Suppressor macrophage treated with lipopolysaccharide for 4 hours (primary cell): ENCODE measurements at places on chromosomes 2 and 18.

DNA sequence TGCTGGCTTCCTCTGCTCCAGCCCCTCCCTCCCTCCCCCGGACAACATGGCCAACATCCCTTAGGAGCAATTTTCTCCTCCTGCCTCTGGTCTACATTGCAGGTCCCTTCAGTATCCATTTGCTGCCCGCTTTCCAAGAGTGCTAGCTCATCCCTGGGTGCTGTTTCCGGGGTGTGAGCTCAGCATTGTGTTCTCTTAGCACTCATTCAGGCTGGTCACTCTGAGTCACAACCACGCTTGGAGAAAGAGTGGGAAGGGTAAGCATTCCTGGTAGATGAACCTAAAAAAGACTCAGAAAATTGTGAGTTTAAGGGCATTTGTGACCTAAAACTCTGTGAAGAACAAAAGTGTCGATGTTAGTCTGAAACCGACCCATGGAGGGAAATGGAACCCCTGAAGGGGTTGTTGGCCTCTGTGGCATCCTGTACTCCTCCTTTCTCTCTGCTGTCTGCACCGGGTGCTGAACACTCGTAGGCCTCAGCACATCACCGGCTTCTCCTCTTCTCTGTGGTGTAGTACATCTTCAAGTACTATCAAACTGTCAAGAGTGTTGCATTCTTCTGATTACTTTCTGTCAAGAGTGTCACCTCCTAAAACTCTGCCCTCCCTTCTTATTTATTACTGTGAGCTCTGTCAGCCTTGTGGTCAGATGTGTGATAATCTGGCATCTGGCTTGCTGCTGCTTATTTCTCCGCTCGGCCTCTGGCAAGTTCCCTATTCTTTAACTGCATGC is 73.0 kb downstream of the CTNNA2 start:
- no peak for DNase-seq

DNA sequence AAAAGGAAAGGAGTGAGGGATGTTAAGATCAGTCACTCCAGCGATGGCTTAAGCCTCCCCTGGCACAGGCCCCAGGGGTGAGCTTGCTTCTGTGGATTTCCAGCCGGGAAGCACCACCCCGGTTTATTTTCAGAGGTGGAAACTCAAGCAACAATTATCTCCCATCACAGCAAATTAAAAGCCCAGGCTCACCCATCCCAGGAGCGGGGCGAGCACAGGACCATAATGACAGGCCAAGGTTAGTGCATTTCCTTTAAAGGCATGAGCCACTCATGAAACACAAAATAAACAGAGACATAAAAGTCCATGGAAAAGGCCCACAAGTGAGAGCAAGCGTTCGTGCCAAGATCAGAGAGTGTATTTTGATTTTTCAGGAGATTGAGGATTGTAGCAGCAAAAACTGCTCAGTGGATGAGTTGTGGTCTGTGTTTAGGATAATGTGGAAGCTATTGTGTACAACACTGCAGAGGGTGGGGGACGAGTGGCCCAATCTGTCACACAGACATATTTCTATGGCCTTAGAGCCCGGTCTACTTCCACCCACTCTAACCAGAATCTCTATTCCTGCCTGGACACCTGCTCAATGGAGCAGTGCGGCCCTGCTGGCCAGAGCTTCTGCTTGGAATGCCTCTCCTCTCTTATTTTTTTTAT is 111.4 kb upstream of the CDC42EP3 start:
- DNase-seq = no peak

GRCh38 chr18:47731276-47731675 is 199.2 kb downstream of the SMAD2 start:
- DNase-seq = no peak

- no peak for DNase-seq
Measured at GRCh38 chr2:136932700-136933099, 167.4 kb downstream of the THSD7B start.

DNA sequence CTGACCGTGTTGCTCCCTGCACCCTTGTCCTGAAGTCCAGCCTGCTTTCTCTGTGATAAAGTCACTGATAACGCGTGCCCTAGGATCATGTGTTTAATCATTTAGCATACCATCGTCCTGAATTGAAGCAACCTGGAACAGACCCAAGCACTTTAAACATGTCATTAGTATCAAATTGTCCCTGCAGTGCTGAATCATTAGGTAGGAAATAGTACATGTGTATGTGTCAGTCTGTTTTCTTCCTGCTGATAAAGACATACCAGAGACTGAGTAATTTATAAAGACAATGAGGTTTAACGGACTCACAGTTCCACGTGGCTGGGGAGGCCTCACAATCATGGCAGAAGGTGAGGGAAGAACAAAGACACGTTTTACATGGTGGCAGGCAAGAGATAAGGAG is 2.8 kb downstream of the ASB18 start:
- no peak for DNase-seq

GRCh38 chr2:181772334-181772733 is 92.0 kb upstream of the NEUROD1 start:
- DNase-seq = no peak

GRCh38 chr18:22932885-22933205 is 283 bp upstream of the RBBP8 start:
- peak; percentile 17 for DNase-seq

GRCh38 chr2:60259781-60260180 is 293.7 kb downstream of the BCL11A start:
- DNase-seq = no peak

DNA sequence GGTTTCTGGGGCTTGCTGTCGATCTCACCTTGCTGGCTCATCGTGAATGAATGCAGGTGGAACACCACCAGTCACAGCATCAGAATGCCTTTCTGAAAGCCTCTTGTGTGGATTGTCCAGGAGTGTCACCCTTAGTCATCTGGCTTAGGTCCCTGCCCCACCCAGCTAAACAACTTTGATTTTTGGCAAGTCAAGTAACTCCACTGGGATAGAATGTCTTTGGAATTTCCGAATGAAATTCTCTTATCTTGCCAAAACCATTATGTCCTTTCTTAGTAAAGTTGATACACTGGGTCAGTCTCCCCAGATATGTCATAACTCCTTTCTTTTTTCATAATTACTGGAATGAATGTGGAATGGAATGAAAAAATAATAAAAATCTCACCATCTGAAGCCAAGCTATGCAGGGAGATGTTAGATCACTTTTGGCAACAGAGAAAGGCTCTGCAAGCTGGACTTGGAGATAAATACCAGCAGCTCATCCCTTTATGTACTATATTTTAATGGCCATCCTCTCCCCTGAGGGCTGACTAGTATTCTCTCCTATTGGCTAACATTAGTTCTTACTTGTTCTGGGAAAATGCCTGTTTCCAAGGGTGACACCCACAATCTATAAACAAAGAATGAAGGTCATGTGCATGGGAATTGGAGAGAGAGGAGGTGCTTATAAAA is 35.4 kb downstream of the INSIG2 start:
- DNase-seq = peak; percentile 56

DNA sequence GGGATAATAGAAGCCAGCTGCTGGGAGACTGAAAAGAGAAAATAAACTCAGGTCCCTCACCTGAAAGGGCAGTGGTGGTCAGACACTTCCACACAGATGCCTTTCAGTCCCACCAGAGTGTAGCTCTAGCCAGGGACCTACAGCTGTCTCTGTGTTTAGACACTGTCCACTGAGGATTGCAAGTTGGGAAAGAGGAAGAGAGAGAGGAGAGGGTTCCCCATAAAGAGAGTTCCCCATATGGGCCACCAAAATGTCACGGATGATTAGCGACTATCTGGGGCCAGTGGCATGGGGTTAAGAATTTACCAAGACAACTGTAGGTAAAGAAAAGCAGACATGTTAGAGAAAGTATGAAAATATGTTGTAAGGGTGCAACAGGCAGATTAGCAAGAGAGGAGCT is 36.7 kb upstream of the SKA1 start:
- no peak for DNase-seq

DNA sequence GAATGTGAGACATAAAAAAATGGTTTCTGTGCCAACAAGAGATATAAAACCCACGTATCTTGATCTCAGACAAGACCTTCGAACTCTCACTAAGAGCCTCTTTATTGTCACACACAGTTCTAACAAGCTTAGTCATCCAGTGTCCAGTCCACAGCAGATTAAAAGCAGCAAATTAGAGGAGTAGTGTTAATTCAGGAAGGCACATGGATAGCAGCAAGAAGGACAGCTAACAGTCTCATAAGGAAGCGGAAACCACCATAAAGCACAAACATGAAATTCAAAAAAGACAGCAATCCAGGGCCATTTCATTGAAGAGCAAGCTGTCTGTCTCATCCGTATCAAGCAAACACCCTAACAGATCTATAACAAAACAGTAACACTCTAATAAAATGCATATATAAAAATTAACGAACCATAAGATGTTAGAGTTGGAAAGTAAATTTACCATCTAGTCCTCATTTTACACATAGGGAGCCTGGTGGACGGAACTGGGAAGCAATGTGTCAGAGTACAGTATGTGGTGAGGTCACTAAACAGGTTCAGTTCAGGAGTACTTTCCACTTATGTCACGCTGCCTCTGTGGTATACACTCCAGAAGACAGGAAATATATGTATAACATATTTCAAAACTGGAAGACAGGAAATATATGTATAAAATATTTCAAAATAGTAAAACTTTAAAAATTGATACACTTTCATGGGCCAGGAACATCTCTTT is 18.3 kb downstream of the AAK1 start:
- peak; percentile 55 for DNase-seq

- DNase-seq = no peak
Measured at GRCh38 chr18:74376523-74376922, 60.9 kb downstream of the C18orf63 start.

- DNase-seq = no peak
Measured at GRCh38 chr2:233165543-233165894, 86.0 kb upstream of the ATG16L1 start.

GRCh38 chr2:37585982-37586621 is 85.3 kb downstream of the CDC42EP3 start:
- peak; percentile 84 for DNase-seq

DNA sequence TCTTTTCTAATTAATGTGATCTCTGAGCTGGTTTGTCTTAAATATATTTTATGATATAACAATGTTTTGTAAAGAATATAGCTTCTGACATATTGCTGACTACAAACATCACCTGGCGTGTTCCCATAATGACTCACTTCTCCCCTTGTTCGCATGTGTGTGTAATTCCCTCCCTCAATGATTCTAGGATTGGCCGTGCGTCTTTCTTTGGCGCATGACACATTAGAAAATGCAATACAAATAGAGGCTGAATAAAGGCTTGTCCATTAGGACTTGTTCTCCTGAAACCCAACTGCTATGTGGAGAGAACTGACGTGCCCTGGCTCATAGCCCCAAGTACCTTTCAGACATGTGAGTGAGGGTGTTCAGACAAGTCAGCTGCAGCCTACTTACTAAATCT is 159.7 kb upstream of the CDH20 start:
- no peak for DNase-seq

DNA sequence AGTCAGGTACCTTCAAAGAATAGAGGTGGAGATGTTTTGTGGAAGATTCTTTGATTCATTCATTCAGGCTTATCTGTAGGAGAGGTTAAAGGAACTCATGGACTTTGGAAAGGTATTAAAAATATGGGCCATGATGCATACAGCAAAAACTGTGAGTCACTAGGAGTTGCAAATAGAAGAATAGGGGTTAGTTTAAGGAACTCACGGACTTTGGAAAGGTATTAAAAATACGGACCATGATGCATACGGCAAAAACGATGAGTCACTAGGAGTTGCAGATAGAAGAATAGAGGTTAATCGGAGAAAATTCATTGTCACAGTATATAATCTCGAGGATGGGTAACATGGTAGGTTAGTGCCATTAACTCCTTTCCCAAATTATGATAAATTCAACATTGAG is 41.2 kb downstream of the SLC9A2 start:
- no peak for DNase-seq

- no peak for DNase-seq
Measured at GRCh38 chr2:8542381-8543059, 139.3 kb upstream of the ID2 start.

DNA sequence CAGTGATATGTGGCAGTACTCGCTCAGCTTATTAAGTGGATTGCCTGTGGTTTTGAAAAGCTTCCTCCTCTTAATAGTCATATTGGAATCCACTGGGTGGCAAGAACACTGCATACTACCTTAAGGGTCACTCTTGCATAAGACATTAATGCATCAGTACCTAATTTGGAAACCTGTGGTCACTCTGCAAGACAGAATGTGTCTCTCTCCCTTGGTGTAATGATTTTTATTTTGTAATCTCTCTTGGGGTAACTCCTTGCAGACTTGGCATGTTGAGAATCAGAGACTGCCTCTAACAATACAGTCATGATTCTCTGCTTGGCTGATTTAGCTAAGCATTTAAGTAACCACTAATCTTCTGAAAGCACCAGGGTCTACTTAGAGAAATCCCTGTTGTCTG is 33.0 kb upstream of the IER3IP1 start:
- DNase-seq = no peak
